T-helper 1 cell (primary cell): ENCODE measurements at places on chromosomes 11 and 22.

- no peak for DNase-seq
Observed at GRCh38 chr22:31603574-31603973, 58.4 kb downstream of the PISD start.

- DNase-seq: no peak
Observed at GRCh38 chr11:18384157-18384641, 10.2 kb upstream of the LDHA start.

DNA sequence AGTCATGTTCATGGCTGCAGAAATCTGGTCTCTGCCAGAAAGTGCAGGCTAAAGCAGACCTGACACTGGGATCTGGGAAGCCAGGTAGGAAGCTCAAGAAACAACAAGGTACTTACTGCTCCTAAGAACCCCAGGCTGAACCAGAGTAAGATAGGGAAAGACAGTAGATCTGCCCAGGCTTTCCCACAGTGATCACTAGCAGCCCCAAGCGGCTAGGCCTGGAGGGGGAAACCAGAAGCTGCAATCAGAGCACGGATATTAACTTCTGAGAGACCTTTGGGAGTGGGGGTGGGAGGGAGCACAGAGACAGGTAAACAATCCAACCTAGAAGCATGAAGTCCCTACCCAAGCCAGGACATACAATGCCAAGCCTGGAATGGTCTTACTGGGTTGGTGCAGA is 135.2 kb upstream of the C11orf58 start:
- no peak for DNase-seq

DNA sequence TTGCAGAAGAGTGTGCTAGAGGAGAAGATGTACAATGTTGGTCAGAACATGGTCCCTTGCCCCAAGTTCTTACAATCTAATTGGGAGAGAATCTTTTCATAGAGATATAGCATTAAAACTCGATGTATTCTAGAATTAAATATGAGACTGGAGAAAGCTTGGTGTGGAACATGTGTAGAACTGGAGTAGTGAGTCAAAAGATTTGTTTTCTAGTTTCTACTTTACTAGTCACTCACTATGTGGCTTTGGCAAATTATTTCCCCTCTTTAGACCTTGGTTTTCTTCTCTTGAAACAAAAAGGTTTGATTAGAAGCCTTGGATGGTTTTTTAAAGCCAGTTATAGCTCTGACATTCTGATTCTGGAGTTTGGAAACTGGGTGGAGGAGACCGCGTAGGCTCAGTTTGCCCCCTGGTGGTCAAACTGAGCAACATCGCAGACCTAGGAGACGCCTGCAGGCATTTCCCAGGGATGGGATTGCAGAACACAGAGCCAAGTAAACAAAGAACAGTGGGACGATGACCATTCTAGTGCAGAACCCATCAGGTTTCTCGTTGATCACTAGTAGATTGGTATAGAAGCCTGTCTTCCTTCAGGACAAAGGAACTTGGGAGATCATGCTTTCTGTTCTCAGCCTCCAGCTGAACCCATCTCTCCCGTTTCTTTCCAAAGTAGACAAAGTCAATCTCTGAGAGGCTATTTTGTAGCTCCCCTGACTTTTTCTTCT is 8.5 kb upstream of the CHRDL2 start:
- DNase-seq: peak; percentile 44

GRCh38 chr11:91805293-91805692 is 419.3 kb upstream of the FAT3 start:
- no peak for DNase-seq
